ENCODE measurements at places on chromosomes 6 and 20.

DNA sequence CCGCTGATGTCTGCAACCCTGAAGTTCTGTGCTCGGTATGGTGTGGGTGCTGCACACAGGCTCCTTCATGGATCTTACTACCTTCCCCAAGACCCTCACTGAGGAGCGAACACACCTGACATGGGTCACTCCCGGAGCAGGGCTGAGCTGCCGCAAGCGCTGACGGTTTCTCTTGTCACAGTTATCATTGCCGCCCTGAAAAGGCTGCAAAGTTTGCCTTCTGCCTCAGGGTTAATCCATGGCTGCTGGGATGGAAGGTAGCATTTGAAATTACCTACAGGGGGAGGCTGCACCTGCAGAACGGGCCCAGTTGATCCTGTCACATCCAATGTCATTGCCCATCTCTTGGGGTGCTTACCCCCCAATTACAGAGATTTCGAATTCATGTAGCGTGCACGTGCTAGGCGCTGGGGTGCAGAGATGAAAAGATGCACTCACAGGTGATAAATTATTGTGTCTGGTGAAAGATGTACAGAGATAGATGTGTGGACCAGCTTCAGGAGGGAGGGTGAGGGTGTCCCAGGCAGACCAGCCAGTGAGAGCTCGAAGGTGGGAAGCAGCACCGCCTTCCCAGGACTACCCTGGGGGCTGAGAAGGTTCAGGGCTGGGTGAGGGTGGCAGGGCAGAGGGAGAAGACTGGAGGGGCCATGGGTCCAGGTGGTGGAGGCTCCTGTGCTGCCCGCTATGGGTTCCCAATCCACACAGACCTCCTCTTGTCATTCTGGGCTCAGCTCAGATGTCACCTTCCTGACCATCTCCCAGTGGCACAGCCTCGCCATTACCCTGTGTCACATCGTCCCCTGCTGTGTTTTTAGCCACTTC lies 120.1 kb downstream of the SYCP2 start:
- DNase-seq, result no peak

DNA sequence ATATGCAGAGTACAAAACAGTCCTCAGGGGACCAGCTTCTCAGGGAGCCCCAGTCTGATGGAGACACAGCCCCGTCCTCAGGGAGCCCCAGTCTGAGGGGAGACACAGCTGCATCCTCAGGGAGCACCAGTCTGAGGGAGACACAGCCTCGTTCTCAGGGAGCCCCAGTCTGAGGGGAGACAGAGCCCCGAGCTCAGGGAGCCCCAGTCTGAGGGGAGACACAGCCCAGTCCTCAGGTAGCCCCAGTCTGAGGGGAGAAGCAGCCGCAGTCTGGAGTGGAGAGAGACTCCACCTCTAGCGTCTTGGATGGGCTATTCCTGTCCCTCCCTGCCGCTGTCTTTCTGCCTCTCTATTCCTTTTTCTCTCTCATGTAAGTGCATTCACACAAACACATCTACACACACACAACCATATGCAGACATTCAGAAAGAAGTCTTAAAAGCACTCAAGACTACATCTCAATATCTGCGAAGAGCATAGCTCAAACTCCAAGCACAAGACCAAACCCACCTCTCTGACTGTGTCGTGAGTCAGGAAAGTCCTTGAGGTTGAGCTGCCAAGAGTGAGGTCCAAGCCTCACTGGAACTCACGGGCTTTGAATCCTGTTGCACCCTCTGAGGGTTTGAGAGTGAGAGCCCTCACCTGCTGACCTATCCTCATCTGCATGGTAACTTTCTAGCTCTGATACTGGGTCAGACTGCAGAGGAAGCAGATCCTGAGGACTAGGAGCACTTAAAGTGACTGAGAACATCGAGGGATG lies 53.1 kb upstream of the SAYSD1 start:
- no peak for DNase-seq

DNA sequence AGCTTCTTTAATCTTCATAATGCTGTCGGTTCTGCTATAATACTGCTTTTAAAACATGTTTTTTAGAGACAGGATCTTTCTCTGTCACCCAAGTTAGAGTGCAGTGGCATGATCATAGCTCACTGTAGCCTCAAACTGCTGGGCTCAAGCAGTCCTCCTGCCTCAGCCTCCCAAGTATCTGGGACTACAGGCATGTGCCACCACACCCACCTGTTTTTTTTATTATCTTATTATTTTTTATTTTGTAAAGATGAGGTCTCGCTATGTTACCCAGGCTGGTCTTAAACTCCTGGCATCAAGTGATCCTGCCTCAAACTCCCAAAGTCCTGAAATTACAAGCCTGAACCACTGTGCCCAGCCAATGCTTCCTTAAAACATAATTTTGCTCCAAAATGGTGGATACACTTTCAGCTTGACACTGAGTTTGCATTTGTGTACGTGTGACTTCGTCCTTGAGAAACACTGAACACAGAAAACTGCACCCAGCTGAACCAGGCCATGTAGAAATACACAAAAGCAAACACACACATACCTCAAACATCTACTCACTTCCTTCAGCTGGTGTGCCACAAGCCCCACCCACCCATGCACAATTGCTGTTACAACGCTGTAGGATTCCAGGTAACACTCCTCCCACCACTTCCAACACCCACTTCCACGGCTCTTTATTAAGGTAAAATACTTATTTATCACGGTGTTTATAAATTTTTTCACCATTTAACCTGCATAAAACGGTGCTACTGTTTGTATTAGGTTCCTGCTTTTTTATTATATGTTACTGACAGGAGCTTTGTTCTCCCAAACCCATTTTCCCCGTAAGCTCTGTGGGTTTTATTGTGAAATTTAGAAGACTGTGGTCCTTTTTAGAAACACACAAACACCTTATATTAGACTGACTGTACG lies 109.1 kb downstream of the TSHZ2 start:
- DNase-seq, result no peak

GRCh38 chr20:57930351-57930750 lies 220.5 kb upstream of the PMEPA1 start:
- no peak for DNase-seq

DNA sequence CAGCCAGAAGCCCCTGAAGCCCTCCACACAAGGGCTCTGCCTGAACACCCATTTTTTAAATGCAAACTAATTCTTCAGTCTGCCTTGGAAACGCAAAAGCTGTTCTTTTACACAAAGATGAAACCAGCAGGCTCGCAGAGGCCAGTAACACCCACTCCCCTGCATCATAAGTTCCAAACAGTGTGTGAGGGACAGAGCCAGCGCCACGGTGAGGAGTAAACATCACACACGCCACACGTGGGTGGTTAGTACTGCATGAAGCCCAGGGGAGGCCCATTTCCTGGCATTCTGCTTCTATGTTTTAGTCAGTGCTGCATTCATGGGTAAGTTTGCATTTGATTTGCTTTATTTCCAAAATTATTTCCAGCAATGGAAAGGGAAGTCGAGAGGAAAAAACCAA lies 217.7 kb upstream of the RIN2 start:
- DNase-seq, result no peak
